ENCODE measurements at places on chromosomes 2 and 18.

DNA sequence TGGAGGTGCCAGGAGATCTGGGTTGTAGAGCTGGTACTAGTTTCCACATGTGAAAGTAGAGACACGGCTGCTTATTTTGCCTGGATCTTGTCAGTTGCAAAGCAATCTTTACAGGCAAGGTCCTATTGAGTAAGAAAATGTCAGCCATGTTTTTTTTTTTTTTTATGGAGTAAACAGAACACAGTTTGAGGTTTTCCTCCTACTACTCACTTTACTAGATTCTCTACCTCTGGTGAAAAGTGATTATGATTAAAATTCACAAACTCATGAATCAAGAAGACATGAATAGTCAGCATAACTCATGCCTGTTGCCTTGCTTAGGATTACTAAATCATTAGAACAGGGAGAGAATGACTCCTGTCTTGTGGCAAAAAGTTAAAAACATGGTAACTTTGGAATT, 70.1 kb upstream of the PNPT1 start:
- DNase-seq, result no peak

GRCh38 chr2:66700677-66701066, 265.7 kb downstream of the MEIS1 start:
- DNase-seq, result no peak

DNA sequence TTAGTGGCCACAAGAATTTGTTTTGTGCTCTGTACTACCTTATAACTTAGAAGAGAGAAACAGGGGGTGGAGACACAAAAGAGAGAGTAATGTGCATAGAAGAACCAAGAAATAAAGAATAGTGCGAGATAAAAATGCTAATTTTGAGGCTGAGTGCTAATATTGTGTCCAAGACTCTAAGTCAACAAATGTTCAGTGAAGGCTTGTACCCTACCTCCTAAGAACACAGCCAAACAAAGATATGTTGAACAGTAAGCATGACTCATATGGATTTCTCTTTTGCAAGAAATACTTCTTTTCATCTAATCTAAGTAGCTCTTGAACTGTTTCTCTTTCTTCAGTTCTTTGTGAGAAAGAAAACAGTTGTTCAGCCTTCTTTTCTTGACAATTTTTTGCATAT, 45.2 kb downstream of the GAREM1 start:
- DNase-seq, result no peak

DNA sequence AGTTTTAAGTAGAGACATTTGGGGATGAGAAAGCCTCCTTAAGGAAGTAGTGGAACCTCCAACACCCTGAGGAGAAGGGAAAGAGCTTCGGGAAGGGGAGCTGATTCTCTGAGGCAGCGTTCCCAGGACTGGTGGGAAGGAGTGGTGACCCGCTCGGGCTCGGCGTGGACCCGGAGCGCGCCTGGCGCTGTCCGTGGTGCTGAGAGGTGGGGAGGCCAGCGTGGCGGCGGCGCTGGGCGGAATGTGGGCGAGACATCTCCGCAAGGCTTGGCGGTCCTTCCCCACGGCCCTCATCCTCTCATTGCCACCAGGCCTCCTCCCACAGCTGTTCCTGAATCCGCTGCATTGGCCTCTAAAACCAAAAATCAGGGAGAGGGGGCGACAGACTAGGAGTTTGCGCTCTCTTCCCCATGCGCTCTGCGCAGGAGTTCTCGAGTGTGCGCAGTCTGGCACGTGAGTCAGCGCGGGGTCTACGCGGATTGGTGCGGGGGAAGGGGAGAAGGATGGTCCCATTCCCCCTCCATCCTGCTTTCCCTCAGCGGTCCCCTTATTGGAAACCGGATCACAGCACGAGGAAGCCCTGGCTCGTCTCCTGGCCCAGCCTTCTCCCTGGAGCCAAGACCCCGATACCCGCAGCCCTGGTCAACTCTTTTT, 857 bp downstream of the RESP18 start:
- DNase-seq, result no peak

- no peak for DNase-seq
Observed at GRCh38 chr2:51013079-51013932, 18.6 kb downstream of the NRXN1 start.

- peak; percentile 80 for DNase-seq
Observed at GRCh38 chr2:217836901-217837491, 165.8 kb downstream of the TNS1 start.

DNA sequence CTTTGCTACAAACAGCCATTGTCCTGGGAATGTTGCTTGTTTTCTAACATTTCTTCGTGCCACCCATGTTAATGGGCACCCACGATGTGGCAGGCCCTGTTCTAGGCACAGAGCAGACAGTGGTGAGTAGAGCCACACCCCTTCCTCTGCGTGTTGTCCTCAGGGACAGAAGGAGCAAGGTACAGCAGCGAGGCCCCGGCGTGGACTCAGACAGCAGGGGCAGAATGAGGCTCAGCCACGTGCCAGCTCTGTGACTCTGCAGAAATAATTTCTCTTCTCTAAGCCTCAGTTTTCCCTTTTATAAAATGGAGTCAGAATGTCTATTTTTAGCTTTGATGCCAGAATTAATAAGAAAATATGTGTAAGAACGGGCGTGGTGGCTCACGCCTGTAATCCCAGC, 401.7 kb downstream of the TSN start:
- no peak for DNase-seq

- no peak for DNase-seq
Observed at GRCh38 chr18:56489893-56490292, 148.5 kb downstream of the TXNL1 start.

- DNase-seq, result no peak
Observed at GRCh38 chr2:10164601-10165000, 42.1 kb downstream of the RRM2 start.

DNA sequence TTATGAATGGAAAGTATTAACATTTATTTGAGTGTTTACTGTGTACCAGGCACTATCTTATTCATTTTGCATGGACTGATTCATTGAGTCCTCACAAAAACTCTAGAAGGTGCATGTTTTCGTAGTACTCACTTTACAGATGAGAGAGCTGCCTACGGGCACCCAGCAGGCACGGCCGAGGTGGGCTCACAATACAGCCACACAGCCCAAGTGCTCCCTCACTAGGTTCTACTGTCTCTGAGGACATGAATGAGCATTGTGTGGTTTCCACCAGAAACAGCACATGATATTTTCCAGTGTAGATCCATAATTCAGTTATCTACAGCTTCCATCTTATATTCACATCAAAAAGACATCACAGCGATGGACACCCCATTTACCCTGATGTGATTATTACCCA, 101.4 kb downstream of the FTCDNL1 start:
- DNase-seq, result no peak

GRCh38 chr2:38750891-38751595, at the start of gene SRSF7:
Gene SRSF7, minus strand, starts transcription at chr2:38751361. Its CDS starts 105 bp downstream, at chr2:38751256.
- peak; percentile 97 for DNase-seq

DNA sequence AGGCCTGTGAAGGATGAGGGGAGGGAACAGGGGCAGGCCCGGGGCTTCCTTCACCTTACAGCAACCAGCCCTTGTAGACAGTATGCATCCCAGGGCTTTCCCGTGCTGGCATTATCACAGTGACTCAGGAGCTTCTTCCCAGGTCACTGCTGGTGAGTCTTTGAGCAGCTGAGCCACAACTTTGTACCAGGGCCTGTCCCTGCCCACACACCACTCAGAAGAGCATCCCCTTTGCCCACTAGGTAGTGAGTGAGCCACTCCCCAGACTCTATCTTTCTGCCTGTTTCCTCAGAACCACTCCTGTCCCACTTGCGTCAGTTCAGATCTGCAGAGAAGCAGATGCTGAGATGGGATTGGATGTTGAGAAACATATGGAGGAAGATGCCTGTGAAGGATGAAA, 69.6 kb upstream of the ALPP start:
- DNase-seq, result no peak

Measured in tibial nerve (tissue), 4 donors.